ENCODE measurements at places on chromosomes 6 and 20. TPM values are rescaled to one million over a fixed set of nuclear protein-coding genes. Genes with fewer than 3 reads are reported as not detected.

The KCNB1 gene
- 16.1 TPM for total RNA-seq

The CD93 gene
- total RNA-seq = 31.1 TPM

The SOBP gene
- 23.3 TPM for total RNA-seq

The SPDEF gene
- total RNA-seq = 165 TPM

The NKAPL gene
- total RNA-seq = 3.9 TPM

The REM1 gene
- 1.3 TPM for total RNA-seq

The FAXC gene
- total RNA-seq = 6.5 TPM

The ABHD16B gene
- total RNA-seq = 1.6 TPM

The ATXN1 gene
- 28.5 TPM for total RNA-seq

The OOEP gene
- total RNA-seq = 5.8 TPM

The BMP2 gene
- 5.6 TPM for total RNA-seq

The MEI4 gene
- total RNA-seq = 3.0 TPM

The CD83 gene
- 5.5 TPM for total RNA-seq

The LCA5 gene
- 11.2 TPM for total RNA-seq

The SNX21 gene
- total RNA-seq = 60.4 TPM

The TMEM217 gene
- 0.50 TPM for total RNA-seq

DNA sequence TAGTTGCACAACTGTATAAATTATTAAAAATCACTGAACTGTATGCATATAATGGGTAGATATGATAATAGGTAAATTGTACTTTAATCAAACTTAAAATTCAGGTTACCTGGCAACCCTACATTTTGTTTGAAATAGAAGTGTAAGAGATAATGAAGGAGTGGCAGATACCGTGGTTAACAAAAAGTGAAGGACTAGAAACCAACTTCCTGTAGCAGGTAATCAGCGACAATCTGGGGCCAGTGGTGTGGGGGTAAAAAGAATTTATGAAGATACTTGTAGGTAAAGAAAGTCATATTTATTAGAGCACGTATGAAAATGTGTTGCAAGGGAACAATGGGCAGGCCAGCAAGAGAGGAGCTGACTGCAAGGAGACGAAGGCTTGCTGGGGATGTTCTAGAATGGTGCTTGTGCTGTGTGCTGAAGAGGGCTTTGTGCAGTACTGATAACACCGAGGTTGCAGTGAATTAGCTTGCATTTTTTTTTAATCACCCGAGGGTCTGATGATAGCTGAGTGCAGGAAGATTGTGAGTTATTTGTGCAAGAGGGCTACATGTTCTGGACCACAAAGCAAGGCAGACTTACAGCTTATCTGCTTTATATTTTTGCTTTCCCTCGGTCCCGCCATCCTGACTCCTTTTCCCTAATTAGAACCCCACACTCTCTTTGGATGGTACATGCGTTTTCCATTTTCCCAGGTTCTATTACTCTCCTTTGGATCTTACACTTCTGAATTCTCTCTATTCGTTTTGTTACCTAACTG, 4.6 kb upstream of the ENPP1 start:
- no peak for DNase-seq
- H3K4me1 ChIP-seq = no peaks in the 10 kb centered on the region
- H3K36me3 ChIP-seq = no peaks in the 10 kb centered on the region
- no peak overlapping the region for H3K4me3 ChIP-seq
- no peaks in the 10 kb centered on the region for H3K27me3 ChIP-seq
- no peak overlapping the region for H3K27ac ChIP-seq

- DNase-seq = peak; percentile 50
- no peaks in the 10 kb centered on the region for H3K4me1 ChIP-seq
- no peaks in the 10 kb centered on the region for H3K36me3 ChIP-seq
- peak within 1 kb of the TSS; percentile 39 for H3K4me3 ChIP-seq
- no peaks in the 10 kb centered on the region for H3K27me3 ChIP-seq
Observed at GRCh38 chr6:40587240-40588069, at the start of gene LRFN2. LRFN2 (minus strand) TSS chr6:40587364.

DNA sequence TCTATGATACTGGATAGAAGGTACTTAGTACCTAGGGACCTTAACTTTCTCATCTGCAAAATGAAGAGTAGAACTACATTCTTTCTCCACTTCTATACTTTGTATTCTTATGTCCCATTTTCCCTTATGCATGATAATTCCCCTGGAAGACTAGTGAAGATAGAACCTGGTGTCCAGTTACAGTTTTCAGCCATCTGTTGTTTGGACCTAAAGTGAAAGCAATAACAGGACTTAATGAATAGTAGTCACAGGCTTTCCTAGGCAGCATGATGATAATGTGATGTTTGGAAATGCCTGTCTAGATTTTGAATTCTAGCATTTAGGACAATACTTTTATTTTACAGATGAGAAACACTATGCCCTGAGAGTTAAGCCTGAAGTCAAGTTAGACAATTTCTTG, 153.8 kb downstream of the RIMS1 start:
- H3K4me3 ChIP-seq = no peak overlapping the region
- no peak for DNase-seq
- no peak overlapping the region for H3K27ac ChIP-seq

- H3K27me3 ChIP-seq = no peaks in the 10 kb centered on the region
- no peaks in the 10 kb centered on the region for H3K36me3 ChIP-seq
- H3K27ac ChIP-seq = no peak overlapping the region
- H3K4me3 ChIP-seq = no peak overlapping the region
- H3K4me1 ChIP-seq = no peaks in the 10 kb centered on the region
- DNase-seq = no peak
Observed at GRCh38 chr20:40197691-40198090, 491.3 kb downstream of the MAFB start.

- no peak for DNase-seq
- H3K27ac ChIP-seq = no peak overlapping the region
- H3K4me3 ChIP-seq = no peak overlapping the region
- no peaks in the 10 kb centered on the region for H3K4me1 ChIP-seq
- H3K36me3 ChIP-seq = no peaks in the 10 kb centered on the region
- H3K27me3 ChIP-seq = no peaks in the 10 kb centered on the region
Observed at GRCh38 chr6:13526357-13526726, 38.9 kb upstream of the GFOD1 start.

GRCh38 chr20:43389211-43389610, 68.5 kb upstream of the SRSF6 start:
- DNase-seq = no peak
- no peaks in the 10 kb centered on the region for H3K4me1 ChIP-seq
- no peak overlapping the region for H3K27ac ChIP-seq
- H3K27me3 ChIP-seq = peaks cover 5% of the 10 kb centered on the region
- H3K36me3 ChIP-seq = no peaks in the 10 kb centered on the region

- no peaks in the 10 kb centered on the region for H3K27me3 ChIP-seq
- H3K4me1 ChIP-seq = no peaks in the 10 kb centered on the region
- no peaks in the 10 kb centered on the region for H3K36me3 ChIP-seq
- DNase-seq = peak; percentile 80
Observed at GRCh38 chr6:42726485-42727086, 4.2 kb upstream of the PRPH2 start.

DNA sequence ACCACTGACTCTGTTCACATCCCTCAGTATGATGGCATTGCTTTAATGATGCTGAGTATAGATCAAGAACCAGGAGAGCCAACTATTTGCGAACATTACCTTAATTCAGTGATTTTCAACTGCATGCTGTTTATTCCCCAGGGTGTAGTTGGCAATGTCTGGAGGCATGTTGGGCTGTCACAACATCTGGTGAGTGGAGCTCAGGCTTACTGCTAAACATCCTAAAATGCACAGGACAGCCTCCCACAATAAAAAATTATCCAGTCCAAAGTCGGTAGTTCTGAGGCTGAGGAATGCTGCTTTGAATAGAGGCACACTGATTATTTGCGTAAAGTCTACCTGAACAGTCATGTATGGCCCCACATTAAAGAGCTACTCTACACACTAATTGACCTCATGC, 94.8 kb upstream of the OPRM1 start:
- H3K4me1 ChIP-seq = no peaks in the 10 kb centered on the region
- no peak for DNase-seq
- no peaks in the 10 kb centered on the region for H3K27me3 ChIP-seq
- H3K27ac ChIP-seq = no peak overlapping the region

DNA sequence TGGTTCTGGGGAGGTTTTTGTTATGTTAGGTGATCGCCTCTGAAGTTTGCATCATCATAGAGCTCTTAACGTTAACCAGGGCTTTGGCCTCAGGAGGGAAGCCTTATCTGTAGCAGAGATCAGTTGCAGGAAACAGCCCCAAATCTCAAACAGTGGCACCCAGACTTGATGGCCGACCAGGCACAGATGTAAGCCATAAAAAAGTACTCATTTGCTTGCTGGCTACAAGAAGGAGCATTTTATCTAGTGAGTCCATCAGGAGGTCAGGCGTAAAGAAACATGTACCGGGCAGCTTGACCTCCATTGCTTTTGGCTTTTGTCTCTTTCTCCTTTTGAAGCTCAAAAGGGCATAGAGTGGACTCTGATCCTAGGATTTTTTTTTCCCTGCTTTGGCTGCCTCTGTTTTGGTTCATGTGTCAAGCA, 122.3 kb downstream of the CCDC170 start:
- no peak overlapping the region for H3K4me3 ChIP-seq
- H3K27ac ChIP-seq = no peak overlapping the region
- no peak for DNase-seq
- no peaks in the 10 kb centered on the region for H3K27me3 ChIP-seq
- no peaks in the 10 kb centered on the region for H3K4me1 ChIP-seq

- H3K27me3 ChIP-seq = no peaks in the 10 kb centered on the region
- no peak overlapping the region for H3K27ac ChIP-seq
- H3K4me3 ChIP-seq = no peak overlapping the region
Observed at GRCh38 chr20:60214901-60215815, 256.9 kb downstream of the CDH26 start.

DNA sequence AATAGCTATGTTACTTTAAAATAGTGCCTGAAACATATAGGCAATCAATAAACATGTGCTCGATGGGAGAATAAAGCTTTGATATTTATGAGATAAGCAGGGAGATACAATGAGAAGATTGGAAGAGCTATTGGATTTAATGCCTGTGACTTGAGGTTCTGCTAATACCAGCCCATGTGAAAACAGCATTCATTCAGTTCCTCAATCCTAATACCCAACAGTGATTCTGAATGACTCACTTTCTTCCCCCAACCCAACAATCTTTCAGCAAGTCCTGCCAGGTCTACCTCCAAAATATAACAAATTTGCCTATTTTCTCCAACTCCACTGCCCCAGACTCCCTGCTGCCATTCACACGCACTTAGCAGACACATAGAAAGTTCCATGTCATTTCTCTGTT, 26.6 kb upstream of the KLHL31 start:
- H3K27ac ChIP-seq = no peak overlapping the region
- DNase-seq = no peak
- H3K36me3 ChIP-seq = no peaks in the 10 kb centered on the region
- H3K4me3 ChIP-seq = no peak overlapping the region
- H3K4me1 ChIP-seq = no peaks in the 10 kb centered on the region

GRCh38 chr20:53517146-53517545, 76.5 kb downstream of the ZNF217 start:
- no peak overlapping the region for H3K27ac ChIP-seq
- no peaks in the 10 kb centered on the region for H3K4me1 ChIP-seq
- no peaks in the 10 kb centered on the region for H3K27me3 ChIP-seq
- H3K36me3 ChIP-seq = no peaks in the 10 kb centered on the region
- no peak for DNase-seq
- H3K4me3 ChIP-seq = no peak overlapping the region

DNA sequence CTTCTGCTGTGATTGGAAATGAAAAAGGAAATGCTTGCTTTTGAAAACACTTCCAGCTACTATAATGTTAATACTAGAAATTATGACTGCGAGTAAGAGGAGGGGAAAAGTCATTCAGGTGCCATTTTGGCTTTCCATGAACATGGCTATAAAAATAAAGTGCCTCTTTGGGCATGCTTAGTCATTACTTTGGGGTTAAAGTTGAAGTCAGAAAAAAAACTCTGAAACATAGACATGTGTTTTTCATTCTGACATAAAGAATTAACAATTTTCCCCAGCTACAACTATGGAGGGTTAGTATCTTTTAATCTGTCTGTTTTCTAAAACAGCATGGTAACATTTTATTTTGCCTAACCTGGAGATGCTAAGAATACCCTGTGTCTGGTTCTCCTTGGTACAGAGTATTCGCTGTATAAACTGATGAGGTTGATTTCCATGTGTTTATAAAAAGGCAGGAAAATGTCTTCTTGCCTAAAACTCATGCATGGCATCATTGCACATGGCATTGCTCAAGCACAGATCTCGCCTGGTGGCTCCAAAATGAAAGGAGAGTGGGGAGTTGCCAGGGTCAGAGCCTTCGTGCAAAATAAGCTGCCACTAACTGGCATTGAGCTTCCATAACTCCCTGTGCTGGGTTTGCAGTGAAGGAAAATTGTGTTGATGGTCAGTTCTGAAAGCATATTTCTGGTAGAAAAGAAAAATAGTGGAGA, 188.9 kb downstream of the KCNQ5 start:
- H3K4me1 ChIP-seq = no peaks in the 10 kb centered on the region
- DNase-seq = no peak
- H3K27ac ChIP-seq = no peak overlapping the region
- no peaks in the 10 kb centered on the region for H3K27me3 ChIP-seq
- H3K4me3 ChIP-seq = no peak overlapping the region

DNA sequence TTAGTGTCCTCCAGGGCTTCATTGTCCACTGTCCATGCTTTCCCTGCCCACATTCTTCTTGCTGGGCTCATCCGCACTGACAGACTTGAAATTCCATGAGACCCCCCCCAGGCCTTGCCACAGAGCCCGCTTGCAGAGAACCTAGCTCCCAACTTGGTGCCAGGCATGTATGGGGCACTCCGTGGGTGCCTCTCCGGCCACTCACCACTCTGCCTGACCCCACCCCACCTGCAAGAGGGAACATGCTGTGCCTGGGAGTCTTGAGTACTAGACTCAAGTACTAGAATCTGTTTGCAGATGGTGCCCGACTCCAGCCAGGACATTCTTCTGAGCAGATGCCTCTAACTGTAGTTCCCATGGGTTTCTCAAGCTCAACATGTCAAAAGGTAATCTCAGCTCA, 47.9 kb downstream of the TRERF1 start:
- H3K27me3 ChIP-seq = no peaks in the 10 kb centered on the region
- H3K36me3 ChIP-seq = no peaks in the 10 kb centered on the region
- H3K4me3 ChIP-seq = no peak overlapping the region
- DNase-seq = no peak

- no peak overlapping the region for H3K27ac ChIP-seq
- H3K4me3 ChIP-seq = no peak overlapping the region
- H3K27me3 ChIP-seq = no peaks in the 10 kb centered on the region
- H3K4me1 ChIP-seq = no peaks in the 10 kb centered on the region
- DNase-seq = no peak
- no peaks in the 10 kb centered on the region for H3K36me3 ChIP-seq
Observed at GRCh38 chr20:35363190-35363589, 48.6 kb downstream of the UQCC1 start.

GRCh38 chr6:49468042-49468441, 4.9 kb downstream of the CENPQ start:
- no peak for DNase-seq
- H3K27me3 ChIP-seq = no peaks in the 10 kb centered on the region
- H3K27ac ChIP-seq = no peak overlapping the region
- H3K4me1 ChIP-seq = peaks cover 3% of the 10 kb centered on the region
- no peaks in the 10 kb centered on the region for H3K36me3 ChIP-seq

- no peak overlapping the region for H3K4me3 ChIP-seq
- H3K27me3 ChIP-seq = no peaks in the 10 kb centered on the region
- H3K27ac ChIP-seq = no peak overlapping the region
- no peak for DNase-seq
Observed at GRCh38 chr20:15836634-15837033, 736.6 kb downstream of the KIF16B start.

- no peak overlapping the region for H3K27ac ChIP-seq
- no peaks in the 10 kb centered on the region for H3K36me3 ChIP-seq
- no peaks in the 10 kb centered on the region for H3K27me3 ChIP-seq
Observed at GRCh38 chr6:132511210-132511830, 1.6 kb downstream of the STX7 start.

GRCh38 chr6:109344226-109344625, 38.0 kb downstream of the CD164 start:
- no peak overlapping the region for H3K4me3 ChIP-seq
- H3K36me3 ChIP-seq = no peaks in the 10 kb centered on the region
- no peak for DNase-seq
- no peaks in the 10 kb centered on the region for H3K4me1 ChIP-seq
